ENCODE measurements at places on chromosomes 4 and X.

DNA sequence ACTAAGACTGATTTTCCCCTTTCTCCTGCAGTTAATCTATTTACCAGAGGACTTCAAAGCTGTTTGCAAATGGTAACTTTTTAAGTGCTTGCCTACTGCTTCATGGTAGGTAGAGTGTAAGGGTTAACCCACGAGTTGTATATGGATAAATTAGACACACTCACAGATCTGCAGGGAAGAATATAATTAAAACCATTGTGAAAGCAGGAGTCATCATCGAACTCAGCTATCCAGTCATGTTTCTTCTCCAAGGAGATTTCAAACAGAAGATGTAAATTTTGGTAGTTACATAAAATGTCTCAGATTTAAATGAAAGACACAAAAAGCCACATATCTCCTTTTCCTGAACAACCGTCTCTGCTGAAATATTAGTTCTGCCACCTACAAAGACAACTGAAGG lies 549 bp upstream of the XG start:
- DNase-seq: no peak

DNA sequence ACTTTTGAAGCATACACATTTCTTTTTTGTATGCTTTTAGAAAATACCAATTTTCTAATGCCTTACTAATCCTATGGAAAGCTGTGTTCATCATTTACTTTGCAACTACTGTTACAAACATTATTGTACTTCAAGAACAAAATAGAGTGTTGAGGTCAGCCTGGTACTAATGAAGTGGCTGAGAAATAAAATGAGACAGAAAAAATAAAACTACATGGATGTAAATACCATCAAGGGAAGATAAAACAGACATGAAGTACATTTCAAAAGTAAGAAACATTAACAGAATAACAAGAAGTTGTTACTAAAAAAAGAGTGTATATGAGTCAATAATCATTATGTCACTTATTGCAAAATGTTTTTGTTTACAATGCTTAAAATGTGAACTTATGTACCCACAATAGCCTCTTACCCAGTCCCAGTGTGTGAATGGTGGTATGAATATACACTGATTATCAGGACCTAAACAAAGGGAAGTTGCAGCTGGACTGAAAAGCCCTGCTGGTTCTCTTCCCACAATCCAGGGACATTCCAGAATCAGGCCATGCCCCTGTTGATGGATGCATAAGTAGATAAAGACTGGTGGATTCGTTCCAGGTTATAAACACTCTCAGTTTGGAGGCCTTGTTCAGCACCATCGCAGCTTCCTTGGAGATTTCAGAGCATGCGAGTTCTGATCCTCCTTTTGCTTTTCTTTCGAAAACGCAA lies 2.4 kb upstream of the CSN3 start:
- no peak for DNase-seq

DNA sequence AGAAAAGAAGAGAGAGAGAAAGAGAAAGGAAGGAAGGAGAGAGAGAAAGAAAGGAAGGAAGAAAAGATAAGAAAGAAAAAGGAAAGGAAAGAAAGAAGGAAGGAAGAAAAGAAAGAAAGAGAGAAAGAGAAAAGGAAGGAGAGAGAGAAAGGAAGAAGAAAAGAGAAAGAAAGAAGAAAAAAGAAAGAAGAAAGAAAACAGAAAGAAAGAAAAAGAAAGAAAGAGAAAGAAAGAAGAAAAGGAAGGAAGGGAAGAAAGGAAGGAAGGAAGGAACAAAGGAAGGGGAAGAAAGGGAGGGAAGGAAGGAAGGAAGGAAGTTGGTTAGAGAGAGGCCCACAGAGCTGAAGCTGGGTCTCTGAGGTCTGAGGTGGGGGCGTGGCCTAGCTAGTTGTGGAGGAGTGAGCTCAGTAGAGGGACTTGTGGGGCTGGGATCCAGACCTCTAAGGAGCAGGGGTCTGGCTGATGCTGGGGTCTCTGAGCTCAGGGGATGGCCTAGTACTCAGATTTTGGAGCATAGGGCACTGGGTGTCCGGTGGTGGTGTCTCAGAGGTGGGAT lies 27.1 kb upstream of the PDZD4 start:
- DNase-seq: no peak

DNA sequence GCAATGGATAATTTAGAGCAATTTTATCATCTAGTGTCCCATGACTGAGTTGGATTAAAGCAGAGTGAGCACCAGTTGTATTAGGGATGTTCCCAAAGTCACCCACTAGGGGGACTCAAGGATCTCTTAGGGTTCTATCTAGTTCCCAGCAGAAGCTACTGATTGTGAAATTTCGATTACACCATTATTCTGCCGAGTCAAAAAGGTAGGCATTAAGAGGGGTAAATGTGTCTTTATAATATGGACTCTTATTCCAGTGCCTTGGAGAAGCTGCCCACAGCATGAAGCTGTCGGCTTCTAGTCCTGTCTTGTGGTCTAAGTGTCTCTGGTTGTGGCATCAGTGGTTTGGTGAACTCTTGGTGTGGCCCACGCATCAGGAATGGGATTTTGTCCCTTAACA lies 53.3 kb downstream of the RGS12 start:
- no peak for DNase-seq

All from stimulated activated CD8-positive, alpha-beta memory T cell treated with anti-CD3 and anti-CD28 coated beads, Interleukin-7, amount 100 ng/mL, for 1 hour (primary cell).